ENCODE measurements at places on chromosomes 2 and 18. TPM values are rescaled to one million over a fixed set of nuclear protein-coding genes. Genes with fewer than 3 reads are reported as not detected.

GRCh38 chr2:238142382-238143205 lies 4.1 kb downstream of the KLHL30 start:
- DNase-seq = no peak

GRCh38 chr18:23871410-23871809 lies 143.1 kb upstream of the TTC39C start:
- peak; percentile 50 for DNase-seq

DNA sequence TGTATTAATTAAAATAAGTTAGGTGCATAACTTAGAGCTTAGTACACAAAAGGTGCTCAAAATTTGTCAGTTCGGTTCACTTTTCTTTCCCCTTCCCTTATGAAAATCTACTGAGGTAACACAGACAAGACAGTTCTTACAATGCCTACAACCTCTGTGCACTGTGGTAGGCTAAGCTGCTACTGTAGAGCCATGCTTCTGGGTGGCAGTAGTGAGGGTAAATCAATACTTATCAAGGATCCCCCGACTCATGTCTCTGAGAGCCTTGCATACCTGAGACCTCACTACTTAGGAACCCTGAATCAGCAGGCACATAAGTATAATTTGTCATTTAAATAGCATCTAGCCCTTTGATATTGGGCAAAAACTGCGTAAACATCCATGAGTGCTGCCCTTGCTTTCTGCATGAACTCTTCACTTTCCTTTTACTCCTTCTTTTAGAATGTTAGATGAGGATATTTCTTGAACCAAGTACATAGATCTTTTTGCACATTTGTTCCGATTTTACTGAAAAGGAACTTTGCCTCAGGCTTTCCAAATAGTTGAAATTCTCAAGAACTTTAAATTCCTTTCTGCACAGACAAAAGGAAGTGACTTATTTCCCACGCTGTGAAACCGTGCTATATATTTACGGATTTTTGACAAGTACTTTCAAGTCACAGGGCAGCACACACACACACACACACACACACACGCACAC lies 234.4 kb downstream of the TRIB2 start:
- DNase-seq = peak; percentile 51

- DNase-seq = no peak
These were observed 630 bp upstream of the PPP1R1C start for GRCh38 chr2:181984814-181985631.

DNA sequence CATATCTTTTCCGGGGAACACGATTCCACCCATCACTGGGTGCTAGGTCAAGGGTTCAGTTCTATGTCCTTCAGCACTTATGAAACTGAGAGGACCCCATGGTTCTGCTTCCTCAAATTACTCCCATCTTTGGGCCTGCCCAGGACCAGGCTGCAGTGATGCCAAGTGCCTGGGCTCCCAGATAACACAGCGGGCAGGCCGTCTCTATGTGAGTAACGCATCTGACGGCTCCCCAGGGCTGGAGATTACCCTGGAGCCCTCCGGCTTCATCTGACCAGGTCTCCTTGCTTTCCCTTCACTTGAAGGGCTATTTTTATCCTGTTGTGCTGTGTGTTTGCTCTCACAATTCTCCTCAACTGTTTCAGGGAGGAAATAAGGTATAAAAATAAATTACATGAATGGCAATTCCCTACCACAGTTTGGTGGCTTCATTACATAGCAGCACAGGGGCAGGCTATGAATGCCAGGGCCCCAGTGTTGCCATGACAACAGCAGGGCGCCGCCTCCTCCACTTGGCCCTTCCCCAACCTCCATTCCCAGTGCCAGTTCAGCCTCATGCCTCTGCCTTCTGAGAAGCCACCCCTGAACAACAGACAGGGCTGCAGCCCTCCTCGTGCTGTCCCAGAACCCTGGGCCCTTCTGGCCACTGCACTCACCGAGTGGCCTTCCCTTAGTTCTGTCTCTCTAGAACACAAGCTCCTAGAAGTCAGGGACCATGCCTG lies 25.4 kb upstream of the TMEM131 start:
- no peak for DNase-seq

DNA sequence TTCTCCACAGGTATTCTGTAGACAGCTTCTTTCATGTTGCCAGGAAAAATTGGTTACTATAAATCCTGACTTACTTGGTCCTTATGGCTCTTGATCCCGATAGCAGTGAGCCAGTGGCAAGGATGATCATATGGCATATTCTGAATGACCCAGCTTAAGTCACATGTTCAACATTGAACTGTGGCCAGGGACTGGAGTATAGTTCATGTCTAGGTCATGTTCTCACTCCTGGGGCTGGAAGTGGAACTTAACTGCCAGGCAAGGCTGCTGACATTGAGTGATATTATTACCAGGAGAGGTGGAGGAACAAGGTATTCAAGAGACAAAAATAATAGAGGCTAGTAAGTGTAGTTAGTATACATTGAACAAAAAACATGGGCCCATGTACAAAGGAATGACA lies 26.2 kb downstream of the R3HDM1 start:
- no peak for DNase-seq

DNA sequence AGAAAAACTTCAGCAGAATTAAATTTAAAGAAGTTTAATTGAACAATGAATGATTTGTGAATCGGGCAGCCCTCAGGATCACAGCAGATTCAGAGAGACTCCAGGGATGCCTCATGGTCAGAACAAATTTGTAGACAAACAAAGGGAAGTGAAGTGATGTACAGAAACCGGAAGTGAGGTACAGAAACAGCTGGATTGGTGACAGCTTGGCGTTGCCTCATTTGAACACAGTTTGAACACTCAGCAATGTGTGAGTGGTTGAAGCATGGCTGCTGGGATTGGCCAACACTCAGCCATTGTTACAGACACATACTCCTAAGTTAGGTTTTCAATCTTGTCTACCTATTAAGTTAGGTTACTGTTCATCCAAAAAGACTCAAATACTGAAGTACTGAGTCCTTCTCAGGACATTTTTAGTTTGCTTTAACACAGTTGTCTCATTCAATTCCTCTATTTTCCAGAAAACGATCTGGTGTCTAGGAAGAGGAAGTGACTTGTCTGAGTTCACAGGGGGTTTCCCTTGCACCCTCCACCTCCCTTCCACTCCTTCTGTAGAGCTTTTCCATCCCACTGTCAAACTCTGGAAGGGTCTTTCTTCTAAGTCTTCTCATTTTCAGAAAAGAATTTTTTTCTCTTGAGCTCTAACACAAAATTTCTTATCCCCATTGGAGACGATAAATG lies 137.9 kb downstream of the SLC4A3 start:
- no peak for DNase-seq

The SRSF7 gene
- total RNA-seq = 140 TPM

The GDF7 gene
- 0.75 TPM for total RNA-seq
